Lower lobe of right lung (tissue), 2 donors: ENCODE measurements at places on chromosomes 11 and 22. TPM values are rescaled to one million over a fixed set of nuclear protein-coding genes. Genes with fewer than 3 reads are reported as not detected.
A peak's percentile ranks its signal among the peaks of the same experiment; 100 is the strongest.

DNA sequence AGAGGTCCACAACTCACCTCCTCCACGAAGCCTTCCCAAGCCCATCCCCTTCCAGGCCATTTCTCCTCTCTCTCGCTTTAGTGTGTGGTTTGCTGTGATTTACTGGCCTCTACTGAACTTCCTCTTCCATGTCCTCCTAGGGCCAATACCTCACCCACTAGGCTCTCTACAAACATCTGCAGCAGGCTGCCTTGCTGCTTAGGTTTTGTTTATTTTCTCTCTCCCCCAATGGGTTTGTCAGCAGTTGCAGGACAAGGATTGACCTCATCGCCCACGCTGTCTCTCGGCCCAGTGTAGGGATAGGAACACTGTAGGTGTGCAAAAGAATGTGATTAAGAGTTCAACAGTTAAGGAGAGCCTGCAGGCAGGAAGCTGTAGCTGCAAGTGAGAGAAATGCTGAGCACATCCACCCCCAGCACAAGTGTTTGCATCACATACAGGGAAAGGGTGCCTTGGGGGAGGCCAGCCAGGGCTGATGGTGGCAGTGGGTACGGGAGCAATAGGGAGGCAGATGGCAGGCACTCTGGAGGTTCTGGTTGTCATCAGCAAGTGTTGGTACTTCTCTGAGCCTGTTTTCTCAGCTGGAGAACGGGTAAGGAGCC lies 1.4 kb downstream of the PC start:
- H3K4me1 ChIP-seq = peaks cover 14% of the 10 kb centered on the region
- H3K27me3 ChIP-seq = no peaks in the 10 kb centered on the region
- no peaks in the 10 kb centered on the region for H3K36me3 ChIP-seq
- DNase-seq = peak; percentile 57
- H3K4me3 ChIP-seq = no peak overlapping the region

DNA sequence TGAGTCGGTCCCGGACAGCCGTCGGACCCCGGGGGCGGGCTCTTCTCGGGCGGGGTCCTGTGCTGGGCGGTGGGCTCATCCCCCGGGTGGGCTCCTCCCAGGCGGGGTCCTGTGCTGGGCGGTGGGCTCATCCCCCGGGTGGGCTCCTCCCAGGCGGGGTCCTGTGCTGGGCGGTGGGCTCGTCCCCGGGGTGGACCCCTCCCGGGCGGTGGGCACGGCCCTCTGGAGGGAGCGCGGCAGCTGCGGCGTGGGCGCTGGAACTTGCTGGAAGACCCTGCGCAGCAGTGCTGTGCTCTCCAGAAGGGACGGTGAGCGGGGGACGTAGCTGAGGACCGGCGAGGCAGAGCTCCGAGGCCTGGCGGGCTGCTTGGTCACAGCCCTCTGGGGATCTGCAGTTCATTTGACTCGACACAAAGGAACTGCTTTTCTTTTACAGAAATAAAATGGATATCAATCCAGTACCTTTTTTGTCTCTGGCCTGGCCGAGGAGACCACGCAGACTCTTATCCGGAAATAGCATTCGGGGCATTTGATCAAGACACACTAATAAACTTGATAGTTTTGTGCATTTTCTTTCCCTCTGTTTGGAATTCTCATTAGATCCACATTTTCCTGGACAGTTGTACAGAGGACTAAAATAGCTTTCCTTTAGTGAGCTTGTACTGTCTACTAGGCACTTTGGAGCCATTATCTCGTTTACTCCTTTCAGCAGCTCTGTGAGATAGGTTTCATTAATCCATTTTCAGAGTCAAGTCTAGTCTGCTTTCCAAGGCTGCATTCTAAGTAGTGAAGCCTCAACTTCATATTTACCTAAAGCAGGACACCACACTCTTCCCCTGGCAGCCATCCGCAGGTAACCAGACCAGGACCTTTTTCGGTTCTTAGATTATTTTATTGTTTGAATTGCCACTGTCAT lies 812 bp downstream of the JAM3 start:
- peaks cover 16% of the 10 kb centered on the region for H3K27me3 ChIP-seq
- DNase-seq = no peak
- peak overlapping the region; percentile 79 for H3K27ac ChIP-seq
- H3K4me3 ChIP-seq = peak overlapping the region; percentile 66
- H3K4me1 ChIP-seq = no peaks in the 10 kb centered on the region

DNA sequence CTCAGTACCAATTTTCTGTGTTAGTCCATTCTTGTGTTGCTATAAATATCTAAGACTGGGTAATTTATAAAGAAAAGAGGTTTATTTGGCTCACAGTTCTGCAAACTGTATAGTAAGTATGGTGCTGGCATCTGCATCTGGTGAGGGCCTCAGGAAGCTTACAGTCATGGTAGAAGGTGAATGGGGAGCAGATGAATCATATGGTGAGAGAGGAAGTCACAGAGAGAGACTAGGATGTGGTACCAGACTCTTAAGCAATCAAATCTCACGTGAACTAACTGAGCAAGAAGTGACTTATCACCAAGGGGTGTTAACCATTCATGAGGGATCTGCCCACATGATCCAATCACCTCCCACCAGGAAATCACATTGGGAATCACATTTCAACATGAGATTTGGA lies 60.8 kb upstream of the ZBED5 start:
- no peaks in the 10 kb centered on the region for H3K4me1 ChIP-seq
- no peak overlapping the region for H3K27ac ChIP-seq
- no peaks in the 10 kb centered on the region for H3K27me3 ChIP-seq
- no peak overlapping the region for H3K4me3 ChIP-seq
- DNase-seq = no peak

- H3K27me3 ChIP-seq = no peaks in the 10 kb centered on the region
- H3K4me1 ChIP-seq = no peaks in the 10 kb centered on the region
- DNase-seq = peak; percentile 1
- no peaks in the 10 kb centered on the region for H3K36me3 ChIP-seq
Observed at GRCh38 chr22:36104988-36105387, 55.6 kb downstream of the APOL3 start.

DNA sequence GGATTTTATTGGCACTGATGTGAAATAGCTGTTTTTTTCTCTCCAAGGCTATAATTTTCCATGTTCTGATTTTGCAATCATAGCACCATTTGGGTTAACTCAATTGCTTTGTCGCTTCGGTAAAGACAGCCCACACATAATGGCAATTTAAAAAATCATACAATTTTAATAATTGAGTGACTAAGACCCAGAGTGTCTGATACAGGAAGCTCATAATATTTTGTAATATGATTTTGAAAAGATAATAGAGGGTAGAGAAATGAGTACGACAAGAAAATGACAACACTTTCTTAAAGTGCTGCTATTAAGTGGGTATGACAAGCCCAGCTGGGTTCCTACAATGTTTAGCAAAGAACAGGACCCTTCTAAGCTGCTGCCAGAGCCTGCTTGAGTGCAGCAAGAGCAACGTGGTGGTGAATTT lies 439.1 kb downstream of the METTL15 start:
- H3K27ac ChIP-seq = no peak overlapping the region
- no peak overlapping the region for H3K4me3 ChIP-seq
- DNase-seq = no peak
- H3K36me3 ChIP-seq = no peaks in the 10 kb centered on the region
- no peaks in the 10 kb centered on the region for H3K4me1 ChIP-seq

DNA sequence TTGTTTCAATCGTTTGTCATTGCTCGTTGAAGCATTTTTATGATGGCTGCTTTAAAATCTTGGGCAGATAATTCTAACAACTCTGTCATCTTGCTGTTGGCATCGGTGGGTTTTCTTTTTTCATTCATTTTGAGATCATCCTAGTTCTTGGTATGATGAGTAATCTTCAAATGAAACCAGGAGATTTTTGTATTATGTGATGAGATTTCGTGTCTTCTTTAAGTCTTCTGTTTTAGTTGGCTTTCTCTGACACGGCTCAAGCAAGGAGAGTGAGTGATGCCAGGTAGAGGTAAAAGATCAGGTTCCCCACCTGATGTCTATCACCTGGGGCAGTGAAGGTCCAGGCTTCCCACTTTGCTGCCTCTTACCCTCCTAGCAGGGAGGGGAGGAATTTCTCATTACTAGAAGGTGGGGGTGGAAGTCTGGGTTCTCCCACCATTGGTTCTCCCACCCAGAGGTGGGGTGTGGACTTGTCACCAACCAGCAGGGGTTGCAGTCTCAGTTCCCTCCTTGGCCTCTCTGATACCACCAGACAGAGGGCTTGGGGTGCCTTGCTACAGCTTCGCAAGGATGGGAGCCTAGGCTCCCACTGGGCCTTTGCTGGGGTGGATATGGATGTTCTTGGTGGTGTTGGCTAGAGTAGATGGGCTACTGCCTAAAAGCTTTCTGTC lies 12.9 kb downstream of the CDC45 start:
- H3K36me3 ChIP-seq = no peaks in the 10 kb centered on the region
- H3K27ac ChIP-seq = no peak overlapping the region
- H3K27me3 ChIP-seq = no peaks in the 10 kb centered on the region
- no peaks in the 10 kb centered on the region for H3K4me1 ChIP-seq
- no peak overlapping the region for H3K4me3 ChIP-seq

- peaks cover 80% of the 10 kb centered on the region for H3K4me1 ChIP-seq
- no peak for DNase-seq
- no peaks in the 10 kb centered on the region for H3K36me3 ChIP-seq
- H3K27me3 ChIP-seq = no peaks in the 10 kb centered on the region
- peak overlapping the region; percentile 97 for H3K27ac ChIP-seq
- H3K4me3 ChIP-seq = peak overlapping the region; percentile 82
Observed at GRCh38 chr11:35142481-35143075, 3.6 kb downstream of the CD44 start.

- no peak for DNase-seq
- H3K27ac ChIP-seq = peak overlapping the region; percentile 12
- no peaks in the 10 kb centered on the region for H3K27me3 ChIP-seq
- H3K4me3 ChIP-seq = no peak overlapping the region
Observed at GRCh38 chr11:35330156-35330889, 89.0 kb downstream of the SLC1A2 start.

Gene MMP13
- not detected for total RNA-seq

Gene NUDT8
- 8.8 TPM for total RNA-seq

Gene DENND6B
- total RNA-seq = 14.4 TPM

Gene MAPK11
- total RNA-seq = 13.1 TPM

Gene SCO2
- 4.9 TPM for total RNA-seq

Gene CARD18
- total RNA-seq = not detected
